ENCODE measurements at places on chromosomes 1 and 21.

- DNase-seq = no peak
These were observed 78.6 kb downstream of the DUSP10 start for GRCh38 chr1:221663321-221663720.

DNA sequence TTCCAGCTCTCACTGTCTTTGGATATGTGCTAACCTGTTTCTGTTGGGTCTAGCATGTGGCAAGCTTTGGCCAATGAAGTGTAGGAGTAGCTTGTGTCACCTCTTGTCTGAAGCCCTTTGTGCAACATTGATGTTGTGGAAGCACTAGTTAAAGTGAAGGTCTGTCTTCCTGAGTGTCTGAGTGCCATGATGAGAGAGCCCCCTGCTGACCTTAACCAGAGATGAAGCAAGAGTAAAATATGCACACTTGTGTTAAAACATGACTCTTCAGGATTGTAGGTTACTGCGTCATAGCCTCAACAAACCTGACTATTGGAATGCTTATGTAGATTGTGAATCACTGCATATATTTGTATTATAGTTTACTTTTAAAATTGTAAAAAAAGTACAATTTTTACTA is 103.7 kb downstream of the NCAM2 start:
- DNase-seq = peak; percentile 15

GRCh38 chr1:33925586-33925985 is 61.7 kb downstream of the HMGB4 start:
- DNase-seq = no peak

- DNase-seq = no peak
These were observed 40.1 kb downstream of the AHDC1 start for GRCh38 chr1:27563591-27564471.

DNA sequence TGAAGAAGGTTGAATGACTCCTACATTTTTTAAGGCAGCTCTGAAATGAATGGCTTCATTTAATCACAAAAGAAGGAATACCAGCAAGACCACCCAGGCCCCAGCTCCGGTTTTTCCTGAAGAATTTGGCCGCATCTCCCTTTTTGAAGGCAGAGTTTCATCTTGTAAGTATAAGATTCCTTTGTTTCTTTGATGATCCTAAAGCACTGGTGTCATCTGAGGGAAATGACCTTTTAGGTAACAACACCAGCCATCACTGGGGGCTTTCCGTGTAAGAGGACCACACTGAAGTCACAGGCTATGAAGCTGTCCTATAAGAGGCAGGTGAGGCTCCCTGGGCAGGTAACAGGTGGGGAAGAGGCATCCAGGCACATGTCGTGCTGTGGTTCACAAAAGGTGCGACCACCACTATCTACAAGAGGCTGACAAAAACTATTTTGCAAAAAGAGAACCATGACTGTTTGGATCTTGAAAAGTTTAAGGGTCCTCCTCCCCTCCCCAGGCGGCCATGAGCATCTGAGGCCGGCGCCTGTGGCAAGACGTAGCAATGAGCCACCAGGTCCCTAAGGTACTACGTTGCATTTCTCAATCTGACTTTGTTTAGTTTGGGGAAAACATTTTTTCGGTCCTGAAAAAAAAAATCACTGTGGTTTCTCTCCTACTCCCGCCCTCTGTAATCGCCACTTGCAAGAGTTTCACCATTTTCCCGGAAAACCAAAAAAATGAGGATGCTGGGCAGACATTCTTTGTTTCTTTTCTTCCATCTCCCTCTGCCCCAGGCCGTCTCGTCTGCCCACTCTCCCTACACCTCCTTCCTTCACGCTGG is 46.3 kb upstream of the IRF2BP2 start:
- DNase-seq = no peak

DNA sequence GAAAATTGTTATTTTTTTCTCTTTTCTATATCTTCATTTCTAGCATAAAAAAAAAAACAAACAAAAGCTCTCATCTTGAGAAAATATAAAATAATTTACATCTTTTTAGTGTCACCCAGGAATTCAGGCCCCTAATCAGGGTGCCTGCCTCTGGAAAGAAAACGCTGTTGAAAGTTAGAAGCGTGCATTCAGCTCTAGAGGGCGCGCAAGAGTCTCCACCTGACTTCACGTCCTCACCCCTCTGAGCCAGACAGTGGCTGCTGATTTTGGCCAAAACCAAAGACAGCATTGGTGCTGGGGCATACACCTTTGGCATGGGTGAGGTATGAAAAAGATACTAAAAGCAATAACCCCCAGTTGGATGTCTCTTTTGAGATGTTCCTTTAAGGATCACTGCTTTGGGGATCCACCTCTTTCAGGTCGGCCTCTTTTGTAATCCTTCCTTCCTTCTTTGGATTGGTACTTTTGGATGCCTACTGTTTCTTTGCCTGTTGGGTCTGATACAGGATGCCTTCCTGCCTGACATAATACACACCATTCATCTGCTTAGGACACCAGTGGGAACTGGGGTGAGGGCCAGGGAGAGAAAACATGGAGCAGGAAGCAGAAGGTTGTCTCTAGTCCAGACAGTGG is 77.6 kb upstream of the CHRM3 start:
- DNase-seq = peak; percentile 7

DNA sequence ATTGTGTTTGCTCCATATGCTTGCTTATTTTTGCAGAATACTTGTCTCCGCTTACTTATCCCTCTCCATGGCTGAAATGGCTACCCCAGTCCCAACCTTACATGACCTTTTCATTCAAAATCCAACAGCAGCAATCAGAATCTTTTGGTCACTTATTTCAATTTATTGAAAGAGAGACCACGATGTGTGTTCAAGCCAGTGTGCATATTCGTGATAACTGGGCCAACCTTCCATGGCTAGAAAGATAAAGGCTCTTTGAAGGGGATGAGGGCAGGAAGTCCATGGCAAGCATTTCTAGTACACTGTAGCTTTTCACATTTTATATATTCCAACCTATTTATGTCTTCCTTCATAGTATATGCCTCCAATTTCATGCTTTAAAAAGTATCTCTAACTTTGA is 23.1 kb downstream of the HSD11B1 start:
- no peak for DNase-seq

All from iPS DF 19.7 (cell line).